ENCODE measurements at places on chromosomes 11 and 22.
A peak's percentile ranks its signal among the peaks of the same experiment; 100 is the strongest.

DNA sequence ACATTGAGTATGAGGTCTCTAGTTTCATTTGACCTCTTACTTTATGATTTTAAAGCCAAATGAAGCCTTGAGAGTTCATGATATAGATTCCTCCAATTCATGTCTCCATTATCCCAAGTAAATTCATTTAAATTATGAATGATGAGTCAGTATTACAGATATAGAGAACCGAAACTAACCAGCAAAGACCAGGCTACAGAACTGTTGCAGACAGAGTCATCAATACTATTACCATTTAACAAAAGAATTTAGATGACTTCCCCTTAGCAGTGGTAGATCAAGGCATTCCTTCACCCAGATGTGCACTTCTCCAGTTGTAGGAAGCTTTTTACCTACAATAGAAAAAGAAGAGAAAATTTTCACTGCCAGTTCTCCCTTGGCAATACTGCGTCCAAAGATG, 11.8 kb upstream of the CCDC89 start:
- H3K27ac ChIP-seq = no peak overlapping the region
- DNase-seq = no peak
- H3K4me1 ChIP-seq = peaks cover 43% of the 10 kb centered on the region
- peaks cover 48% of the 10 kb centered on the region for H3K36me3 ChIP-seq
- no peak overlapping the region for H3K4me3 ChIP-seq

GRCh38 chr11:66639066-66639813, 737 bp downstream of the RBM4 start:
- peak overlapping the region; percentile 94 for H3K27ac ChIP-seq
- H3K4me3 ChIP-seq = peak overlapping the region; percentile 94
- H3K4me1 ChIP-seq = peaks cover 58% of the 10 kb centered on the region

DNA sequence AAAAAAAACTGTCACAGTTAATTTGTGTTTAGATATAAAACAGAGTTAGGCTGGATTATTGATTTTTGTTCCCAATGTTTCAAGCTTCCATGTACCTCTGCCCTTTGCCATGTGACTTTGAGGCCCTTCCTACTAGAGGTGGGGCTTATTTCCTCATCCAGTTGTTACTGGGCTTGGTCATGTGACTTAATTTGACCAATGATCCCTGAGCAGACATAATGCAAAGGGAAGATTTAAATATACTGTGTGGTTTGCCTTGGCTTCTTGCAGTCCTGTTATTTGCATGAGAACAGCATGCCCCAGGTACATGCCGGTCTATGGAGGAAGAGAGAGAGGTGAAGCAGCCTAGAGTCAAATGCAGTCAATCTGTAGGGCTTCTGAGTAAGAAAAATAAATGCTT, 347.0 kb downstream of the MIAT start:
- no peak overlapping the region for H3K27ac ChIP-seq
- no peaks in the 10 kb centered on the region for H3K36me3 ChIP-seq
- H3K4me1 ChIP-seq = no peaks in the 10 kb centered on the region
- H3K27me3 ChIP-seq = no peaks in the 10 kb centered on the region
- no peak for DNase-seq

DNA sequence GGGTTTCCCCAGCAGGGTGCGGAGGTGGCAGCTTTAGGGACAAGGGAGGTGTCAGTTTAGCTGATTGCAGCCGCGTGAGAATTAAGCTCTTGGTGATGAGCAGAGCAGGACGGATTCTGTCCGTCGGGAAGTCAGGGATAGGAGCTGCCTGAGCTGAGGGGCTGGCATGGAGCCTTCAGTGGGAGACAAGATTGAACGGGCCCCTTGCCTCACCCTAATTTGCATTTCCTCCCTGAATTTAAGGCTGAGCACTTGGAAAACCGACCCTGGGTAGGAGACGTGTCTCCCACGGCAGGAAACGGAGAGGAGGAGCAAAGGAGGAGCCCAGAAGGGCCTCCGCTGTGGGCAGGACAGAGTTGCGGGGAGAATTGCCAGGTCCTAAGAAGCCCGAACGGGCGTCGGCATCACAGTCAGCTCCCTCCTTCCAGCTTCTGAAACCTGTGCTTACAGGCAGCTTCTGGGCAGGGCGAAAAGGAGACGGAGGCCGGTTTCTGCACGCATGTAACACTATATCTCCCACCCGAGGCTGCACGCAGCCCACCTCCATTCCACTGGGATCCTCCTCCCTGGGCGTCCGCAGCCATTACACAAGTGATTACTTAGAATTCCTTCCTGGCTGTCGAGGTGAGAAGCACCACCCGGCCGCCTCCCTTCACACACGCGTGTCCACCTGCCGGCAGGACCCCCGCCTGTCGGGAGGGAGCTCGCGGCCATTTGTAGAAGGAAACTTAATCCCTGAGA, 345.8 kb downstream of the BRD1 start:
- peaks cover 4% of the 10 kb centered on the region for H3K27me3 ChIP-seq
- no peak for DNase-seq
- no peak overlapping the region for H3K27ac ChIP-seq
- no peak overlapping the region for H3K4me3 ChIP-seq
